ENCODE measurements at places on chromosomes 7 and 10. TPM values are rescaled to one million over a fixed set of nuclear protein-coding genes. Genes with fewer than 3 reads are reported as not detected.

DNA sequence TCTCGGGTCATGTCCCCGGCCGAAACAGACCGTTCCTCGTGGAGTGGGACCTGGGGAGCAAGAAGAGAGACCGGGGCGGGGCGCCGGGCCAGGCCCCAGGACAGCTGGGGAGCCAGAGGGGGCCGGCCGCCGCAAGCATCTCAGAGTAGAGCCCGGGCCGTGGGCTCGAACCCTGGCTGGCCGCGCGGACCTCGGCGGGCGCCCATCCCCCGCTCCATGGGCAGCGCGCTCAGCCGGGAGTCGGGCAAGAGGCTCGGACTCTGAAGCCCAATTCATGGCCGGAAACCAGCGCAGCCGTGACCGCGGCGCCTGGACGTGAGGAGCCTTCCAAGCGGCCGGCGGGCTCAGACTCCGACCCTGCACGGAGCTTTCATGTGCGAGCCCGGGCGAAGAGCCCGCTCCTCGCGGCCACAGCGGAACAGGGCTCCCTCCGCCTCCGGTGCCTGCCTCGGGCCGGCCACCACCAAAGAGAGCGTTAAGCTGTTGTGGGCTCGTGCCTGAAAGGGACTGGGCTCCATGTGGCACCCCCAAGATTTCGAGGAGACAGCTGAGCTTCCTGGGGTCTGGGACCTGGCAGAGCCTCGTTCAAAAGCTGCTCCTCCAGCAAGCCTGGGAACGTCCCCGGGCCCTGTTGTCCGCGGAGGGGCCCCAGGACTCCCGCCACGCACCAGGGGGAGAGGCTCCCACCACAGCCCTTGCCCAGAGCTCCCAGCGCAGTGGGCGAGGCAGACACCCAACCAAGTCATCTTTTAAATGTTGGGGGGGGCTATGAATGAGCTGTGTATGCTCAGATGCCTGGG is 757 bp upstream of the GRID1 start:
- H3K4me1 ChIP-seq: peaks cover 6% of the 10 kb centered on the region
- H3K27ac ChIP-seq: peak overlapping the region; percentile 21
- DNase-seq: no peak
- H3K36me3 ChIP-seq: no peaks in the 10 kb centered on the region
- H3K4me3 ChIP-seq: no peak overlapping the region

- no peaks in the 10 kb centered on the region for H3K27me3 ChIP-seq
- DNase-seq: no peak
- no peaks in the 10 kb centered on the region for H3K4me1 ChIP-seq
- no peak overlapping the region for H3K27ac ChIP-seq
- no peaks in the 10 kb centered on the region for H3K36me3 ChIP-seq
Measured at GRCh38 chr7:110246118-110246517, 844.8 kb upstream of the LRRN3 start.

- H3K27me3 ChIP-seq: no peaks in the 10 kb centered on the region
- no peaks in the 10 kb centered on the region for H3K36me3 ChIP-seq
- no peaks in the 10 kb centered on the region for H3K4me1 ChIP-seq
Measured at GRCh38 chr10:118106426-118106825, 59.7 kb upstream of the RAB11FIP2 start.

- H3K4me3 ChIP-seq: no peak overlapping the region
- H3K27me3 ChIP-seq: peaks cover 3% of the 10 kb centered on the region
- no peaks in the 10 kb centered on the region for H3K4me1 ChIP-seq
- no peak for DNase-seq
- no peak overlapping the region for H3K27ac ChIP-seq
Measured at GRCh38 chr10:97851341-97852001, 1.8 kb downstream of the GOLGA7B start.

DNA sequence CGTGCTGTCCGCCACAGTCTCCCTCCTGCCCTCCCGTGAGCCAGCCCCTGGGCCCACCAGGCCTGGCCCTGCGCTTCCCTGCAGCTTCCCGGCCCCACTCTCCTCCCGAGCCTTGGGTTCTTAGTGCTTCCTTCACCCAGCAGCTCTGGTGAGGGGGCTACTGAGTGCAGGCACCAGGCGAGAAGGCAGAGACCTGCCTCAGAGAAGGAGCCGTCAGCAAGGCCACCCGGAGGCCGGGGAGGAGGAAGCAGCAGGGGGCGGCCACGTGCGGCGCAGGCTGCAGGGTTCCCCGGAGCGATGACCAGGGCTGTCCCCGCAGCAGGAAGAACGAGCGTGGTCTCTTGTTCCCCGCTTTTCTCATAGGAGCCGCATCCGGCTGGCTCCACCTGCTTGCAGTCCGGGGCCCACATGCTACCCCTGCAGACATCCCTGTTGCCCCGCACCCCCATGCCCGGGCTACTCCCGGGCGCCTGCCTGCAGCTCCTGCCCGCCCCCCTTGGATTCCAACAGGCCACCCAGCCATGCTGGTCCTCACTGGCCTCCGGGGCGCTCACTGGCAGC is 20.5 kb downstream of the YKT6 start:
- H3K4me1 ChIP-seq: no peaks in the 10 kb centered on the region
- no peaks in the 10 kb centered on the region for H3K36me3 ChIP-seq
- H3K27me3 ChIP-seq: no peaks in the 10 kb centered on the region

GRCh38 chr10:89861584-89862301 is 160.4 kb downstream of the KIF20B start:
- no peak overlapping the region for H3K4me3 ChIP-seq
- no peaks in the 10 kb centered on the region for H3K36me3 ChIP-seq
- no peaks in the 10 kb centered on the region for H3K27me3 ChIP-seq
- H3K4me1 ChIP-seq: peaks cover 3% of the 10 kb centered on the region

GRCh38 chr7:22670422-22670815 is 56.6 kb upstream of the IL6 start:
- no peaks in the 10 kb centered on the region for H3K36me3 ChIP-seq
- DNase-seq: no peak
- no peak overlapping the region for H3K27ac ChIP-seq
- H3K4me3 ChIP-seq: no peak overlapping the region

The AKR1D1 gene
- total RNA-seq: 0.17 TPM

The ANKRD1 gene
- 0.17 TPM for total RNA-seq

The RBM48 gene
- total RNA-seq: 7.6 TPM

Data from adrenal gland (tissue), 19 donors.